ENCODE measurements at places on chromosomes 7 and 10.

DNA sequence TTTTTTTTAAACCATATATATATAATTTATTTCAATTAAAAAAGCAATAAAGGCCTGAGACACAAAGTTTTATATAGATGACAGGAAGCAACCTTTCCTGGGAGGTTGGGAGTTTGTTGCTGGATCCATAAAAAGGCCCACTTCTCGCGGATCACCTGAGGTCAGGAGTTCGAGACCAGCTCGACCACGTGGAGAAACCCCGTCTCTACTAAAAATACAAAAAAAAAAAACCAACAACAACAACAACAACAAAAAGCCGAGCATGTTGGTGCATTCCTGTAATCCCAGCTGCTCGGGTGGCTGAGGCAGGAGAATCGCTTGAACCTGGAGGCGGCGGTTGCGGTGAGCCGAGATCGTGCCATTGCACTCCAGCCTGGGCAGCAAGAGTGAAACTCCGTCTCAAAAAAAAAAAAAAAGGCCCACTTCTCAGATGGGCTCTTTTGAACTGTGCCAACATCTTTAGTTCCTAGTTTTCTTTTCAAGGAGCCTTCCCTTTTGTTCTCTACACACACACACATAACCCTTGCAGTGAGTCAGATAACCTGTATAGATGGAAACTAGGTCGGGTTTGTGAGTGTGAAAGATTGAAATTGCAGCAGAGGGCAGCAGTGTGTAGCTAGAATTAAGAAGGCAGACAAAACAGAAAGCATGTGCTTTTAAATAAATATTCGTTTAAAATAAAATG lies 1.2 kb upstream of the SMNDC1 start:
- DNase-seq, result peak; percentile 66

GRCh38 chr7:95558864-95559263 lies 37.5 kb downstream of the PDK4 start:
- no peak for DNase-seq

GRCh38 chr7:92740700-92741126 lies 95.7 kb downstream of the CDK6 start:
- DNase-seq, result peak; percentile 73

DNA sequence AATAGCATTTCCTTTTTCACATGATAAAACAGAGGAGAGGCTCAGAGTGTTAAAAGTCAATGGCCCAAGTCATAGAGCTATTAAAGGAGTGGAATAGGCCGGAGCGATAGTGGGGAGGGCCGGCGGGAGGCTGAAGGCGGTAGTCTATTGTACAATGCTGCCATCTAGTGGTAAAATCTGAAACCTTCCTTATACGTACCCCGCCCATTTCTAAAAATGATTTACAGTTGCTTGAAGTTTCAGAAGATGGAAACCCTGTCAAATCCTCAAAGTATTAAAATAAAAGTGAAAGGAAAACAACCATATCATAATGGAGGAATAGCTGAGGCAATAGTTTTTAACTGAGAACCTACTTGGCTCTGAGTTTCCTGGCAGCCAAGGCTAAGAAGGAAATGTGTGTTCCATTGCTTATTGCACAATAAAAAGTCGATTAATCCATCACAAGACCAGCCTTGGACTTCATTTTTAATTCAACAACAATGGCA lies 209.1 kb downstream of the CCSER2 start:
- DNase-seq, result no peak

DNA sequence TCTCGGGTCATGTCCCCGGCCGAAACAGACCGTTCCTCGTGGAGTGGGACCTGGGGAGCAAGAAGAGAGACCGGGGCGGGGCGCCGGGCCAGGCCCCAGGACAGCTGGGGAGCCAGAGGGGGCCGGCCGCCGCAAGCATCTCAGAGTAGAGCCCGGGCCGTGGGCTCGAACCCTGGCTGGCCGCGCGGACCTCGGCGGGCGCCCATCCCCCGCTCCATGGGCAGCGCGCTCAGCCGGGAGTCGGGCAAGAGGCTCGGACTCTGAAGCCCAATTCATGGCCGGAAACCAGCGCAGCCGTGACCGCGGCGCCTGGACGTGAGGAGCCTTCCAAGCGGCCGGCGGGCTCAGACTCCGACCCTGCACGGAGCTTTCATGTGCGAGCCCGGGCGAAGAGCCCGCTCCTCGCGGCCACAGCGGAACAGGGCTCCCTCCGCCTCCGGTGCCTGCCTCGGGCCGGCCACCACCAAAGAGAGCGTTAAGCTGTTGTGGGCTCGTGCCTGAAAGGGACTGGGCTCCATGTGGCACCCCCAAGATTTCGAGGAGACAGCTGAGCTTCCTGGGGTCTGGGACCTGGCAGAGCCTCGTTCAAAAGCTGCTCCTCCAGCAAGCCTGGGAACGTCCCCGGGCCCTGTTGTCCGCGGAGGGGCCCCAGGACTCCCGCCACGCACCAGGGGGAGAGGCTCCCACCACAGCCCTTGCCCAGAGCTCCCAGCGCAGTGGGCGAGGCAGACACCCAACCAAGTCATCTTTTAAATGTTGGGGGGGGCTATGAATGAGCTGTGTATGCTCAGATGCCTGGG lies 757 bp upstream of the GRID1 start:
- DNase-seq, result no peak

GRCh38 chr10:56346845-56347415 lies 14.1 kb downstream of the ZWINT start:
- DNase-seq, result no peak

- no peak for DNase-seq
Measured at GRCh38 chr10:70565556-70566514, 36.7 kb downstream of the PRF1 start.

GRCh38 chr7:468681-469562 lies 50.7 kb downstream of the PDGFA start:
- DNase-seq, result no peak

DNA sequence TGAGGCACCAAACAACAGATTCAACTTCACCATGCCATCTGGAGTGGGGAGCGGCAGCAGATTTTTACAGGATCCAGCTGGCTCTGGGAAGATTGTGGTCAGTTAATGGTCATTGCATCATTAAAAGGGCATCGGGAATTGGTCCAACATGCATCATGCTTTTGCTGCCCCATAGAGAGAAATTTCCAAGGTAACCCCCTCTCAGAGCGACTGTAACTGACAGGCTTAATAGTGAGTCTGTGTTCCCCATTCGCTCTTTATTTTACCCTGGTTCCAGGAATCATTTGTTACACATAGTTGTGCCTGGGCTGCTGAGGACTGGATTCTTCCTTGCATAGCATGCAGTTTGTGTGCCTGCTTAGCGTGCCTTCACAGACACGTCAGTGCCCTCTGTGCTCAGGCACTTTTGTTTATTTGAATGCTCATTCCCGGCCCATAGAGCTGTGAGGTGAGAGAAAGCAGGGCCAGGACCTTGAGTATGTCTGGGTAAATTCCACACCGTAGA lies 49.9 kb downstream of the CDHR3 start:
- DNase-seq, result no peak

DNA sequence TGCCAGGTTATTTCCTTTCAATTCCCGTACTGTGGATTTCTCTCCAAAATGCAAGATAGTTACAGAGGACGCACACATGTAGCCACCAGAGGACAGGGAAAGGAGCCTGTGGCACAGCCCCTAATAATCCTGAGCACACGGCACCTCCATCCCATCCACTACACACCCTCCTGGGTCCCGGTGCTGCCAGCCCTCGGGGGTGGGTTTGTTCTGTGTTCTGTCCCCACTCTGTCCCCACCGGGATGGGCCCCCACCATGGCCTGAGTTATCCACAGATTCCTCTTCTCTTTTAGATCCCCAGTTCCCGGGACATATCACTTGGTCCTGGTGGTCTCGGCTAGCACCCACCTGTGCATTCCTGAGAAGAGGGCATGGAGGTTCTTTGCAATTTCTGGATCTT lies 196.9 kb upstream of the PPP2R2D start:
- DNase-seq, result no peak

- DNase-seq, result no peak
Measured at GRCh38 chr7:108335269-108335918, 120.8 kb downstream of the NRCAM start.

Measured in fibroblast of skin of left biceps (primary cell).